NCI-H1930 (cell line): ENCODE measurements at places on chromosomes 11 and 22.

GRCh38 chr11:112689851-112690250 lies 271.4 kb upstream of the NCAM1 start:
- DNase-seq = no peak

GRCh38 chr11:83583757-83584366 lies 297.7 kb upstream of the CCDC90B start:
- no peak for DNase-seq

GRCh38 chr11:12606597-12606996 lies 67.6 kb upstream of the TEAD1 start:
- DNase-seq = no peak

- no peak for DNase-seq
These were observed 921 bp downstream of the TESMIN start for GRCh38 chr11:68750195-68751003.

DNA sequence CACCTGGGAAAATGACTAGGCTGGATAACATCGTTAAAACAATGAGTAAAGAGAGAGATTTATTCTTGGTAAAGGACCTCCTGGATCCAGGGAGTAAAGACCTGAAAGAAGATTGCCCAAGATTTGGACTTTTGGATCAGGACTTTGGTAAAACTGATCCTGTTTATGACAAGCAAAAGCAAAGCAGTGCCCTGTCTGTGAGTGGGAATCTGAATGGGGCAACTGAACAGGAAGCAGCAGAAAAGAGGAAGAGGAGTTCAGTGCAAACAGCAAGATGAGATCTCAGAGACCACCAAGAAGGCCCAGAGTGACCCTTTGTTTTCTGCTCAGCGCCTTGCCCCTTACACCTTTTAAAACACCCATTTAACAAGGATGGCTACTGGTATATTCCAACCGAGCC lies 122.0 kb downstream of the VPREB1 start:
- no peak for DNase-seq

GRCh38 chr22:25729016-25729995 lies 12.7 kb upstream of the MYO18B start:
- DNase-seq = no peak

DNA sequence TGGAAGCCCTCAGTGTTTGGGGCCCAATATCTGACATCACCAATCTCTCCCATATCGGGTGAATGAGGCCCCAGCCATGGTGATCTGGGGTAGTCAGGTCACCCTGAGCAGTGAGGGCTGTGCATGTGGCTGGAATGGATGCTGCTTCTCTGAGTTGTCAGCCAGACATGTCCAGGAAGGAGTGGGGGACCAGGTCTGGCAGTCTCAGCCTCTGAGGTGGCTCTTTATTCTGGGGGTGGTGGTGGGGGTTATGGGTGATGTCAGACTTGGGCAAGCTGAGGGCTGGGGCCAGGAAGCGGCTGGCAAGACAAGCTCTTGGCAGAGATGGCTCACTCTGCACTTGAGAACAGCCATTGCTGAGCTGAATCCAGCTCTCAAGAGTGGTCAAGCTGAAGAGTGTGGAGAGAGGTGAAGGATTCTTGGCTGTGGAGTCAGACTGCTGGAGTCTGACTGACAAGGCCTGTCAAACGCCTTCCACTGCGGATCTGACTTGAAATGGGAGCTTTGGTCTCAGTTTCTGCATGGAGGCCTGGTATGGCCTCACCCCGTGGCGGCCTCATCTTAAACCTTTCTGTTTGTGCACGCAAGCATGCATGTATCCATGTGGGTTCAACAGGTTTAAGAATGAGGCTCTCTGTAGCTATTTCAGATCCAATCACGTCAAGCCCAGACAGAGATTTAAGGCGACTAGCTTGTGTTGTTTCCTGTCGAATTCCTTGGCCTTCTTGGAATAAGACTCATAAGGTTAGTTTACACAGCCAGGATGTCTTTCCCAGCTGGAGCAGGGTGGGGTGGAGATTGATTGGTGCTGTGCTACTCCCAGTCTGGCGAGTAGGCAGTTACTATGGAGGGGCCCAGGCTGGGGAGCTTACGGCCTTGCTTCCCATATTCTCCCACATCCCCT lies 83.9 kb upstream of the TIMP3 start:
- no peak for DNase-seq

DNA sequence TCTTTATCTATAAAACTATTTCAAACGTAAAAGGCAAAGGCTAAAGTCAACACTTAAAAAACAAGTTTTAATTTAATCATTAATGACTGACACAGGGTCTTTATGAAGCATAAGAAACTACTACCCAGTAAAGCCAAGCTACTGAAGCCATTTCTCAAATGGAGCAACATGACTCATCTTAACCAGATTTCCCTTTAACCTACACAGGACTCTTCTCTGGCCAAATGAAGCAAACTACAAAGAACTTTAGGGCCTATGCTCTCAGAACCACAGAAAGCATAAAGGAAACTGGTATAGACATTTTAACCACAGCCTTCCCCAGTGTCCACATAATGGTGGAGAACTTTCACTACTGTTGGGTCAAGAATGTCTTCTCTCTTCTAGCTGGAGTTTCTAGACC lies 34.7 kb downstream of the ALG9 start:
- no peak for DNase-seq

DNA sequence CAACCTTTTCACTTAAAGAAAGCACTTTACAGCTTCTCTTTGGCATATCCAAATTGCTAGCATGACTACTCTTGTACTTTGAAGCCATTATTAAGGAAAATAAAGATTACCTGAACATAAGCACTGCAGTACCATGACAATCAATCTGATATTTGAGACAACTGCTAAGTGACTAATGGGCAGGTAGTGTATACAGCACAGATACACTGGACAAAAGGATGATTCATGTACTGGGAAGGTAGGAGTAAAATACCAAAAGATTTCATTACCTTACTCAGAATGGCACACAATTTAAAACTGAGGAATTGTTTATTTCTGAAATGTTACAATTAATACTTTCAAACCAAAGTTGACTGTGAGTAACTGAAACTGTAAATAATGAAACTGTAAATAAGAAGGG lies 1054.3 kb upstream of the TENM4 start:
- no peak for DNase-seq

DNA sequence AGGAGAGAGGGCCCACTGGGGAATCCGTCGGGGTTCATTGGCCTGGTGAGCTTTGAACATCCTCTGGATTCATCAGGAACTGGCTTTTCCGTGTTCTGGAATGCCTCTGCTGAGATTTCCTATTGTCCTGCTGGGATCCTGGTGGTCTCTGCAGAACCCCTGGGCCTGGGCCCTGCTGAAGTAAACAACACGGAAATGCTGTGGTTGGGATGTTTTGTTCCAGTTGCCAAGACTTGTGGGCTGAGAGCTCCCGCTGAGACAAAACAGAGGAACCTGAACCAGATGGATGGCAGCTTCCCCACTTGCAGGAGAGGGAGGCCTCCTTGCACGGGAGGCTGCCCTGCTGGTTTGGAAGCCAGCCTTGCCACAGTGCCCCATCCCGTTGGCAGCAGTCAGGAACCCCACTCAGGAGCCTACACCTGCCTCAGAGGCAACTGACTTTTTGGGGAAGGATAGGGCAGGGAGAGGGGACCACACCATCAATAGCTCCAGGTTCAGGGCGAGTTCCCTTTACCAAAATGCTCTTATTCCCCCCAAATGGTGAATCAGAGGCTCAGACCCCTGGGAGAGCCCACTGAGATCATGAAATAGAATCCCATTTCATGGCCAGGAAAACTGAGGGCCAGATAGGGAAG lies 60.7 kb downstream of the LRRC32 start:
- DNase-seq = no peak

DNA sequence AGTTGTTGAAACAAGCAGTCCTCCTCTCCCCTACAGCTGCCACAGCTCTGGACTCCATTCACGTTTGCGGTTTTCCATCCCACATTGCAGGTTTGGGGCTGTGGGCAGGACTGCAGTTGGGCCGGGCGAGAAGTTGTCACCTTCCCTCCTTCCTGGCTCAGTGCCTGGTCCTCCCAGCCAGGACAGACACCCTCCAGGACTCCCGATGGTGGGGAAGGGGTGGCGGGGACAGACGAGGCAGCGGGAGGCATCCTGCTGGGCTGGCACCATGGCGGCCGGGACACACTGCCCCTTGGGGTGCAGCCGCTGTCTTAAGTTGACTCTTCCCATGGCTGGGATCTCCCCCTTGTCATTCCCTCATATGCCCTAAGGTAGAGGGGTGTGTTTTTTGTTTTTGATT lies 615.2 kb downstream of the BRD1 start:
- no peak for DNase-seq

GRCh38 chr11:116510166-116510565 lies 262.6 kb downstream of the BUD13 start:
- no peak for DNase-seq

DNA sequence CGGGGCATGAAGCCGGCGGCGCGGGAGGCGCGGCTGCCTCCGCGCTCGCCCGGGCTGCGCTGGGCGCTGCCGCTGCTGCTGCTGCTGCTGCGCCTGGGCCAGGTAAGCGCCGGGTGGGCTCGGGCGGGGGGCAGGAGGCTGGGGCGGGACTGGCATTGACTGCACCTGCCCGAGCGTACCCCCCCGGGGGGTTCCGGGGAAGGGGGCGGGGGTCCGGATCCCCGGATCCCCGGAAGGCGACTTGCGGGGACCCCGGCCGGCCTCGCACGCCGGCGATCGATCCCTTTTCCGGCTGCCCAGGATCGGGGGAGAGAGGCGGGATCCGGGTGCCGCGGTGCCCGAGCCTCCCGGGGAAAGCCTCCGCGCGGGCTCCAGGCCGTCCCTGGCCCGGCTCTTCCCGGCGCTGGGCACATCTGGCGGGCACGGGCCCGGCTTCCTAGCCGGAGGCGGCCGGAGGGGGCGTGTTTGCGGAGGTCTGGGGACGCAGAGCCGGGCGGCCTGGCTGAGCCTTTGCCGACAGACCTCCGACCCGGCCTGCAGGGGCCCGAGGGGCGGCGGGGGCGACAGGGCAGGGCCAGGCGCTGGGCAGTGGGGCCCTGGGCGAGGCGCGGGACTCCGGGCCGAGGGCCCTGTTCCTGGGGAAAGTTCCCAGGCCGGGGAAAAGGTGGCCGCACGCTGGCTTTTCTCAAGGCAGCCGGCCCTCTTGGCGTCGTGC lies 705 bp downstream of the PTPRJ start:
- DNase-seq = peak; percentile 17

DNA sequence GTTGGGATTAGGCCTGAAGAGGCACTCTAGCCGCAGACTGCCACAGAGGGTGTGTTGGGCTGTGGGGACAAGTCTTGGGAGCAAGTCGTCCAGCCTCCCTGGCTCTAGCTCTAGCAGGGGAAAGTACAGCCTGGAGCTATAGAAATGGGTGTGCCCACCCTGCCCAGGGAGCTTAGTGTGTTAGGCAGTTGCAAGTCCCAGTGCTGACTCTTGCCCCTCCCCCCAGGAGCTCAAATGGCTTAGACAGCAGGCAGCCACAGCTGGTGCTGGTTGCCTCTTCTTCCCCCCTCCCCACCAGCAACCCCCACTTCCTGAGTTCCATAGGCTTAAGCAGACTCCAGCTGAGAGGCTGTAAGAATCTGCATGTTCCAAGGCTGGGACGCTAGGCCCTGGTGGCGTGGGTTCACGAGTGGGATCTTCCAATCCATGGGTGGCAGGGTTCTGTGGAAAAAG lies 61.2 kb downstream of the GUCY1A2 start:
- no peak for DNase-seq

GRCh38 chr11:132205496-132205895 lies 835.1 kb downstream of the NTM start:
- no peak for DNase-seq

DNA sequence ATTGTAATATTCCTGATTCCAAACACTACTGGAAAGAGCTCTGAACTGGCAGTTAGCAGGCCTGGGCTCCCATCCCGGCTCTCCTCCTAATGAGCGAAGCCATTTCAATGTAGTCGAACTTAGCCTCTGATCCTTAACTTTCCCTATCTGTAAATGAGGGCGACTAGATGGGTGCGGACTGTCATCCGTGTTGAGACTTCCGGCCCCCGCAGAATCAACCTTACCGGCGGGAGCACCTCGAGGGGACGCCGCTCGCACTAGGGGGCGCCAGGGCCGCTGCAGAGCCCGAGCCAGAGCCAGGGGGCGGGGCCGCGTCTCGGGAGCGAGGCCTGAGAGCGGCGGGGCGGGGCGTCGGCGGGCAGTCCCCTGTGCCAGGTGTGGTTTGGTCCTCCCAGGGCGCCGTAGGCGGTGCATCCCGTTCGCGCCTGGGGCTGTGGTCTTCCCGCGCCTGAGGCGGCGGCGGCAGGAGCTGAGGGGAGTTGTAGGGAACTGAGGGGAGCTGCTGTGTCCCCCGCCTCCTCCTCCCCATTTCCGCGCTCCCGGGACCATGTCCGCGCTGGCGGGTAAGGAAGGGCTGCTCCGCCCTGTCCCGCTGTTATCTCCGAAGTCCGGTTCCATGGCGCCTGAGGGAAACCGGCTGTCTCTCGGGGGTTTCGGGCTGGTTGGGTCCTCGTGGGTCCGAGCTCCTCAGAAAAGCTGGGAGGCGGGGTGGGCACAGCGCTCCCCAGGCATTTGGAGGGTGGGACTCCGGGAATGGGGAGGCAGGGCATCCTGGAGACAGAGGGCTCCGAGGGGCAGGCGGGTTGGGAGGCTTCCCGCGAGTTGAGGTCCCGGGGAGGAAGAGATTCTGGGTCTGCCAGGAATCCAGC lies at the start of gene LIMK2:
Gene LIMK2 (plus strand): TSS at position 437 of the 869 bp plus-strand sequence. CDS start 111 bp downstream, at position 548.
- DNase-seq = peak; percentile 95

GRCh38 chr11:62146476-62147200 lies 22.8 kb downstream of the INCENP start:
- DNase-seq = no peak

DNA sequence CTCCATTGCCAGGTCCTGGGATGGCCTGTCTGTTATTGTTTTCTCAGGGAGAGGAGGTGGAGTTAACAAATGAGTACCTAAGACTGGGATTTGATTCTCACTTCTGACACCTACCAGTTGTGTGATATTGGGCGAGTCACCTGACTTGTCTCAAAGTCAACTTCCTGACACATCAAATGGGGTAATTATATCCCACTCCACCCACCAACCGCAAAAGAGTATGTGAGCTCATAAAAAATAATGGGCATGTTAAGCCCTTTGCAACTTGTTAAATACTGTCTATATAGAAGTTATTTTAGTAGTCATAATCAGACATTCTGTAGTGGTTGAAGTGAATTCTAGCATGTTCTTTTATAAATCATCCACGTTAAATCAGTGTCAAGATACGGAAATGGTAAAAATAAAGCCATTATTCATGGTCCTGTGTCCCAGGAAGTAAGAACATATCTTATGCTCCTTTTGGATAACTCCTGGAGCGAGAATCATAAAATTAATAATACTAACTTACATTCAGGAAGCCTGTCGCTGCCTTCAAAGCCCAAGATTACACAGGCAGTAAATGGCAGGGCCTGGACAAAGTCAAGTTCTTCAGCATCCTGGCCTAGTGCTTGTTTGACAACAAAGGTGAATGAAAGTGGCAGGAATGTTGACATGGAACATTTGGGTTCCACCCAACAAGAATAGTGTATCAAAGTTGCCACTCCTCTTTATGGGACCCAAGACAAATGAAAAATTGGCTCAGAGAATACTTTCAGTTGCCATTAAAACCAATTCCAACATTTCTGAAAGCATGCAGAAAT lies 54.3 kb downstream of the SYTL2 start:
- no peak for DNase-seq

- peak; percentile 38 for DNase-seq
These were observed 7.0 kb downstream of the FXYD2 start for GRCh38 chr11:117817368-117818040.

DNA sequence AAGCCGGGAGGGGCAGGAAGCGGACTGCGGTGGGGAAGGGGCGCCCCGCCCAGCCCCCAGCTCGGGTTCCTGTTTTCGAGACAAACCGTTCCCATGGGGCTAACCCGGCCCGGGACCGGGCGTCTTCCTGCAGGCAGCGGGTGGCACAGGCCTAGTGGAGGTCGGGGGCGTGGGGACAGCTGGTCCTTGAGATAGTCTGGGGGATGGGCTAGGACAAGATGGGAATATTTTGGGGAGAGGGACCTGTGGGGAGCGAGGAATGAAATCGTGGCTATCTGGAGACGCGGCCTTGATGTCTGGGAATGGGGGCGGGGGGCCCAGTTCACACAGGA lies 1.2 kb upstream of the RASGRP2 start:
- DNase-seq = no peak
